ENCODE measurements at places on chromosomes 5 and 9.

GRCh38 chr9:99970481-99970880, 64.0 kb downstream of the STX17 start:
- DNase-seq = no peak

- DNase-seq = peak; percentile 23
These were observed 221.8 kb downstream of the MEF2C start for GRCh38 chr5:88660947-88661805.

GRCh38 chr5:159166416-159166815, 42.9 kb downstream of the RNF145 start:
- no peak for DNase-seq

GRCh38 chr5:174799121-174799520, 74.7 kb downstream of the MSX2 start:
- no peak for DNase-seq

GRCh38 chr5:34905564-34905963, 9.7 kb downstream of the RAD1 start:
- no peak for DNase-seq

- peak; percentile 42 for DNase-seq
These were observed 738.6 kb upstream of the ZNF608 start for GRCh38 chr5:125484742-125485641.

GRCh38 chr5:124401476-124402143, 344.8 kb downstream of the ZNF608 start:
- no peak for DNase-seq

DNA sequence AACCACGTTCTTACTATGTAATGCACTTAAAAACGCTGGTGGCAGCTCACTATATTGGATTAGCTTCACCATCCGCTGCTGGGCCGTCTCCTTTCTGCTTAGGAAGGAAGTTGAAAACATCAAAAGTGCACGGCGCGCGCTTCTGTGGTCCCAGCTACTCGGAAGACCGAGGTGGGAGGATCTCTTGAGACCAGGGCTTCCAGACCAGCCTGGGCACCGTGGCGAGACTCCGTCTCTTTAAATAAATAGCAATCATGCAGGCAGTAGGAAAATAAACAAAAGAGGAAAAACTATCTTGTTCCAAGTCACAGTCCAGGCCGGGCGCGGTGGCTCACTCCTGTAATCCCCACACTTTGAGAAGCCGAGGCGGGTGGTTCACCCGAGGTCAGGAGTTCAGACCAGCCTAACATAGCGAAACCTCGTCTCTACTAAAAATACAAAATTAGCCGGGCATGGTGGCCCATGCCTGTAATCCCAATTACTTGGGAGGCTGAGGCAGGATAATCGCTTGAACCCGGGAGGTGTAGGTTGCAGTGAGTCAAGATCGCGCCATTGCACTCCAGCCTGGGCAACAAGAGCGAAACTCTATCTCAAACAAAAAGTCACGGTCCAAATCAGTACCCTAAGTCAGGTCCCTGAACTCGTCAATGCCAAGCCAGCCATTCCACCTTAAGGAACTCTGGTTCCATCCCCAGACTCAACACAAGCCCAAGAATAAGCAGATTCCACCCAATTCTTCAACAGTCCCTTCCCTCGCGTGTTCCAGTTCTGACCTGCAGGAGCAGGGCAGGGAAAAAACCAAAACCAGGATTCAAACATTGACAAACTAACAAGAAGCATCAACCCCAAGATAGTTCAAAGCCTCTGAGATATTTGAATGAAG, 1.0 kb upstream of the GOLGA1 start:
- peak; percentile 66 for DNase-seq

- DNase-seq = no peak
These were observed 50.0 kb downstream of the GSN start for GRCh38 chr9:121317737-121318630.

DNA sequence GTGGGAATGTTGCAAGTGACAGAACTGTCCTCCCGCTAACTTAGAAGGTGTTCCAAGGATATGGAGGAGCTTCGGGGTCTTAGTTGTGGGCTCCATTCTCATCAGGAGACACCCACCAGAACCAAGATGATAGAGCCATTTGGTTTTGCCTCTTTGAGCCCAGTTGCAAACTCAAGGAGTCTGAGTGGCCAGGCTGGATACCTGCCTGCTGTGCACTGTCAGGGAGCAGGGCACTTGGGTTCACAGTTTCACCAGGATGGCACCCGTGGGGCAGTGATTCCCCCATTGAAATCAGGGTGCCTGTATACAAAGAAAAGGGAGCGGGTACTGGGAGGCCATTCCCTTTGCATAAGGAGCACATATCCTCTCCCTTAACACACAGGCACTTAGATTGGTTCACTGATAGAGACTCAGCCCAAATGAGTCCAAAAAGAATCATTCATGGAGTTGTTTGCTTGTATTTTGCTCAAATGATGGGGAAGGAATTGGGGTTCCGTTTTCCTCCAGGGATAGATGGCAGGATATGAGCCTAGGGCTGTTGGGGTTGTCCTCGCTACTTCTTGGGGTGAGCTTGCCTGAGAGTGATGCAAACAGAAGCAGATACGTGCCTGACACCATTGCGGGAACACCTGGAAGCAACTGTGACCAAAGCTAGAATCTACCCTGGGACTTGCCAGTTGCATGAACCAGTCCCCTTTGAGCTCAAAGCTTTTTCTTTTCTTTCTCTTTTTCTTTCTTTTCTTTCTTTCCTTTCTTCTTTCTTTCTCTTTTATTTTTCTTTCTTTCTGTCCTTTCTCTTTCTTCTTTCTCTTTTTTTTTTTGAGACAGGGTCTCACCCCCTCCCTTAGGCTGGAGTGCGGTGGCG, 1.3 kb upstream of the PRR7 start:
- DNase-seq = no peak

GRCh38 chr5:126694403-126694802, 82.5 kb upstream of the LMNB1 start:
- no peak for DNase-seq

GRCh38 chr5:148471379-148471778, 87.6 kb downstream of the FBXO38 start:
- no peak for DNase-seq

GRCh38 chr5:132455614-132456115, 34.9 kb downstream of the IRF1 start:
- DNase-seq = no peak

- no peak for DNase-seq
These were observed 5.0 kb downstream of the LMX1B start for GRCh38 chr9:126618585-126619360.

DNA sequence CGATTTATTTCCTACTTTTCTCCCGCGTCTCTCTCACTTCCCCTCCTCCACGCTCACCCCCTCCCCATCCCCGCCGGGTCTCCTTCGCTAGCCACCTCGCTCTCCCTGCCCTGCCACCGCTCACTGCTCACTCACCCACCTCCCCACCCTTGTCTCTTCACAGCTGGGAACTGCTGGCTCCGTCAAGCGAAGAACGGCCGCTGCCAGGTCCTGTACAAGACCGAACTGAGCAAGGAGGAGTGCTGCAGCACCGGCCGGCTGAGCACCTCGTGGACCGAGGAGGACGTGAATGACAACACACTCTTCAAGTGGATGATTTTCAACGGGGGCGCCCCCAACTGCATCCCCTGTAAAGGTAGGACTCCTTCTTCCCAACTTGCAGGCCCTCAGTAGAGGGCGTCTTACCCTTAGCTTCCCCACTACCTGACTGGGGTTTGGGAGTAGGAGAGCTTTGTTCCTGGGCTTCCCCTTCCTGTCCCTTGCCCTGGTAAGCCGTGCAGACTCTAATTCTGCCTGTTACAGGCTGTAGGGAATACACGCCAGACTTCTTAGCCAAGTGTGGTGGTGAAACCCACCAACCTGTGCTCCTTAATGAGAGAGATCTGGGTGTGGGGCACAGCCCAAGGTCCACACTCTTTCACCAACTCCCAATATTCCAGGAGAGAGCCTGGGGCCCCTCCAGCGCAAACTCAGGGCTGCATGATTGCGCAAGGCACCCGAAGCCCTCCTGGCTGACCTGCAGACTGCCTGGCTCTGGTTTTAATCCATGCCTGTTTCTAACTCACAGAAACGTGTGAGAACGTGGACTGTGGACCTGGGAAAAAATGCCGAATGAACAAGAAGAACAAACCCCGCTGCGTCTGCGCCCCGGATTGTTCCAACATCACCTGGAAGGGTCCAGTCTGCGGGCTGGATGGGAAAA, 2.5 kb downstream of the FST start:
- no peak for DNase-seq

- no peak for DNase-seq
These were observed 952.2 kb upstream of the WWC1 start for GRCh38 chr5:167339205-167339604.

DNA sequence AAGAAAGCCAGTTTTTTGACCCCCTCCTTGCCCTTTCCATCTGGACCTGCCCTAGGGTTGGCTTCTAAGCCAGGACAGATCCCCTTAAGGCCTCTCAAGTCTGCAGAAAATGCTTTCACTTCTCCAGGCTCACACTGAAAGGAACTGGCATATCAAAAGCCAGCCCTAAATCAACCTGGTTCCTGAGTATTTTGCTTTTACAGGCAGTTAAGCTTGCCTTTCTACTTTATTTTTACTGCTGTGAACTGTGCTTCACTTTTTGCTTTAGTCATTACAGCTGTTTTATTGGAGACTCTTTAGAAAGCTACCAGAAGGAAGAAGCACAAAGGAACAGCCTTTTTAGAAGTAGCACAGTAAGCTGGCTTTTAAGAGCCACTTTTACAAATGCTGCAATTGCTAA, 5.0 kb downstream of the TARS1 start:
- DNase-seq = no peak

GRCh38 chr5:33091571-33092363, 349.0 kb upstream of the TARS1 start:
- DNase-seq = no peak

GRCh38 chr9:120757026-120757913, 35.9 kb downstream of the FBXW2 start:
- peak; percentile 19 for DNase-seq

- no peak for DNase-seq
These were observed 236.1 kb downstream of the MARCHF11 start for GRCh38 chr5:15943487-15943886.

DNA sequence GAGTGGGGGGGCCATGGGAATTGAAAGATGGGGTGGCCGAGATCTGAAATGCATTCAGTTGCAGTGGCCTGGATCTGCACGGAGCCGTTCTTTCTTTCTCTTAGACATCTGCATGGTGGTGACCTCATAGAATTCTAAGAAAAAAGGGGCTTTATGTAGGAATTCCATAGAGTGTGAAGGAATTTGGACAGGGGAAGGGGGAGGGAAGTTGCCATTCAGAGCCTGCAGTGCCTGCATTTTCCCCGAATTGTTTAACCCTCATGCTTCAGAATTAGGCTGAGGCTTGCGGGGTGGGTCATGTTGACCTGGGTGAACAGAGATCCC, 4.9 kb downstream of the NEK6 start:
- no peak for DNase-seq

DNA sequence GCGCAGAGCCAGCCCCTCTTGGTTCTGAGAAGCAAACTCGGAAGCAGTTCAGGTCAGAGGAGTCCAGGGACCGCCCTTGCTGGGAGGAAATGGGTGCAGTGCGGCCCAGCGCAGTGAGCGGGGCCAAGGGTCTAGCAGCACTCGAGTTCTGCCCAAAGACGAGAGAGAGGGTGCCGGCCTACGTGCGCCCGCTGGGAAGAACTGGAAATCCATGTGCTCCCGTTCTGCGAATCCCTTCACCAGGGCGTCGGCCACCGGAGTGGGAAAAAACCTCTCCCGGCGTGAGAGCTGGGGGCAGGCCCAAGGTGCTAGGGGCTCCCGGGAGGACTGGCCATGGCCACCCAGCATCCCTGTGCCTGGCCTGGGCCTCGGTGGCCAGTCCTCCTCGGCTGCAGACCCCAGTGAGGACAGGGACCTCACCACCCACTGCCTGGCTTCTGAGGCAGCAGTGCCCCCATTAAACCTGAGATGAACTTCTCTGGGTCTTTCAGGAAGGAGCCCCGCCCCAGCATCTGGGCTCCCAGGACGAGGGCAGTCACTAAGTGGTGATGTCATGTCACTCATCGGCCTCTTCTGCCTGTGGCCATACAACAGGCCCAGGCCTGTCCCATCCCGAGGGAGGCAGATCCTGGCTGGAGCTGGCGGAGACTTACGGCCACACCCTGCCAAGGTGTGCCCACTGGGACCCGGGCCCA, 10.6 kb downstream of the TMEM250 start:
- DNase-seq = peak; percentile 23

- peak; percentile 27 for DNase-seq
These were observed 597.3 kb downstream of the PRELID2 start for GRCh38 chr5:145237843-145238242.

GRCh38 chr9:135971892-135972291, 10.7 kb upstream of the UBAC1 start:
- DNase-seq = no peak

DNA sequence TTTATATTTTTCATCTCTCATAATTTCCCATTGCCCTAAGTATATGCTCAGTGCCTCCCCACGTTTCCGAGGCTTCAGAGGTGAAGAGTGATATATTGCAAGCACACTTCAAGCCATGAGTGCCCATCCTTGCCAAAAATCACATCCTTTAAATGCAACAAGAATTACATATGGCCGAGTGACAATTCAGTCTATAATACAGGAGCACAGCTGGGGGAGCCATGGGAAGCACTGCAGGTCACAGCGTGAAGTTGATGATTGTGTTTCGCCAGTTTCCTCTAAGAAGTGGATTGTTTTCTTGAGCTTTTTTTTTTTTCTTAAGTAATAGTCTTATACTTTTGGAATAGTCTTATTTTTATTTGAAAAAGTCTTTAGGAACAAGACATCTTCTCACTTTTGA, 61.1 kb downstream of the MTRR start:
- DNase-seq = no peak

- no peak for DNase-seq
These were observed 102.2 kb upstream of the SPATA31D4 start for GRCh38 chr9:81825846-81826516.

- no peak for DNase-seq
These were observed 2.8 kb upstream of the AMBP start for GRCh38 chr9:114080773-114081440.

GRCh38 chr5:115461506-115462290, 82.9 kb downstream of the FEM1C start:
- DNase-seq = peak; percentile 75

DNA sequence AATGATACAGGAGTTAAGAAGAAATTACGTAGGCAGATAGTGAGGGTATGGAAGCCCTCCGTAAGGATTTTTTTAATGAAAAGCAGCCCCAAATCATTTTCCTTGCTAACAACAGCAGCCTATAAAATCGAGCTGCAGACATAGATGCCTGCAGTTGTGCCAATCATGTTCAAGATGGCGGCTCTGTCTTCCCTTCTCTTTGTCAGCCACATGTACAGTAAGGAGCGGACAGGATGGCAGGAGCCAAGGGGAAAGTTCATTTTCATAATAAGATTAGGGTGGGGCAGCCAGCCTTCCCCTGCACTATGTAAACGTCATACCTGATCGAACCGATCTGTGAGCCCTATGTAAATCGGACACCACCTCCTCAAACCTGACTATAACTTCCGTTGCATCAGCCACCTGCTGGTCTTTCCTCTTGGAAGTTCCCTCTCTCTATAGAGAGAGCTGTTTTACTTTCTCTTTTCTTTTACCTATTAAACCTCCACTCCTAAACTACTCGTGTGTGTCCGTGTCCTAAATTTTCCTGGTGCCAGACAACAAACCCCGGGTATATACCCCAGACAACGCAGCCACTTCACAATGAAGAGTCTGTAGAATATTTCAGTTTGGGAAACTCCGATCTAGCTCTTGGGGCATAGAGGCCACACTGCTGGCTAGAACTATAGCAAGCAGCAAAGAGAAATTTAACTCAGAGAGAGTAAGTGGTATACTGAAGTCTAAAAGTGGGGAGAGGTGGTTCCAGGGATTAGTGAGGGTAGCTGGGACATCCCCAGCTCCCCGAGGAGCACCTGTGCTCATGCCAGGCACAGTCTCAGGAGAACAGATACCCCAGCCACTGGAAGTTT, 20.8 kb upstream of the SLC24A2 start:
- DNase-seq = no peak
